ENCODE measurements at places on chromosomes 6 and 20.
A peak's percentile ranks its signal among the peaks of the same experiment; 100 is the strongest.

DNA sequence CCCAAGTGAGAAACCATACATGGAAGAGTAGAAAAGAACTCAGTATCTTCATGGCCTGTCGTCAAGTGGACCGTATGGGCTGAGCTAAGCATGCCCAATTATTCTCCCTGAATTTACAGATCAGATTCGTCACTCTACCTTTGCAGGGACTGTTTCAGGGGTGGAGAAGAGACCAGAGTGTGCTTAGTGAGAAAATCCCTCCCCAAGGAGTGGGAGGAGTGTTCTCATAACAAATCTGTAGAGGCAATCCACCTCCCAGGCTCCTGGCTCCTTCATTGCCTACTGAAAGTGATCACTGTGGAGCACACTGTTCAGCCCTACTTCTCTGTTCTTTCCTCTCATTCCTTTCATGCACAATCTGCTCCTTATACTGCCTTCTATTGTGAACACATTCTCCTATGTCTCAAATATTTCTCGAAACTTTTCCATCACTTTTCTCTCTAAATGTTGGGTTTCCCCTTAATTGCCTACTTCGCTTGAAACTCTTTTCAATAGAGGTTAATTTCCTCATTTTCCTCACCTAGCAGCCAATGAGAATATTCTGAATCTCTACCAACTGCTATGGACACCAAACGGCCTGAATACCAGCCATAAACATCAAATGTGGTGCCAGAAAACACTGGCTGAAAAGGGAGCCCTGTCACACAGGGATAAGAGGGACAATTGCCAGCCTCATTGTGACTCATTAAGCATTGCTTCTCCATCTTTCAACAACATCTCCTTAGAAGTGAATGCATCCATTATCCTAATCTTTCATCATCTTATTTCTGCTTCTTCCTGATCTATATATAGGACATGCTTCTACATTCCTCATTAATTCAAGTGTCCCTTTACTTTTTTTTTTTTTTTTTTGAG, 398.3 kb downstream of the UTRN start:
- peak; percentile 35 for DNase-seq

DNA sequence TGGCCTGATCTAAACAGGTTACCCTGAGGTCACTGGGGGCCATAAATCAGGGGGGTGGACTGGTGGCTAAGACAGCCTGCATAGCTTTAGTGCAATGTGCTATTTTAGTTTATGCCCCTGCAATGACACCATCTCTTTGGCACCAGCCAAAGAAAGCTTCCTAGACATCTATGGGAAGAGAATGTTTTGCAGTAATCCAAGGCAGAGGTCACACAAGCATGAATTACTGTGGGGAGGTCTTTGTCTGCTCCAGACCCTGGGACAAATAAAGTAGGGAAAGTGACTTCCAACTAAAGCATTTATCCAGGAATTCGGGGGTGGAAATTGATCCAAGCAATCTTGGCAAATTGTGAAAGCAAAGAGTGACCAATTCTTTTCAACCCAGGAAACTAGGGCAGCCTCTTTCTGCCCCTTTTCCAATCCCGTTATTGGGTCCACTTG, 5.3 kb downstream of the RIPOR2 start:
- peak; percentile 34 for DNase-seq

DNA sequence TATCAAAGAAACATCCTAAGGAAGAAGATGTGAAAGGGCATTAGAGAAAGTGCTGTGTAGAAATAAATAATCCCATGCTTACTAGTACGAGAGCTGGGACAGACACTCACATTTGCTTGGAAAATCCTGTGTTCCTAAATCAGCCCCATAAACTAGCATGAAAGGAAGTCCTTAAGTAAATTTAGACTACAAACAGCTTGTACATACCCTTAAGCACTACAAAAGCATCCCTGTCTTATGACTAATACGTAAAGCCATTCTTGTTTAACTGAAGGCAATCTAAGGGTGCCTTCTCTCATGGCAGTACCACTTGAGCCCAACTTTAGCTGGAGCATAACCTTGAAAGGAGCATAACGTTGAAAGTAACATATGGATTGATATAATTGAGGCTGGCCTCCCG, 15.4 kb upstream of the FOXQ1 start:
- DNase-seq = peak; percentile 30

GRCh38 chr6:135269481-135269891, 88.4 kb downstream of the MYB start:
- no peak for DNase-seq

DNA sequence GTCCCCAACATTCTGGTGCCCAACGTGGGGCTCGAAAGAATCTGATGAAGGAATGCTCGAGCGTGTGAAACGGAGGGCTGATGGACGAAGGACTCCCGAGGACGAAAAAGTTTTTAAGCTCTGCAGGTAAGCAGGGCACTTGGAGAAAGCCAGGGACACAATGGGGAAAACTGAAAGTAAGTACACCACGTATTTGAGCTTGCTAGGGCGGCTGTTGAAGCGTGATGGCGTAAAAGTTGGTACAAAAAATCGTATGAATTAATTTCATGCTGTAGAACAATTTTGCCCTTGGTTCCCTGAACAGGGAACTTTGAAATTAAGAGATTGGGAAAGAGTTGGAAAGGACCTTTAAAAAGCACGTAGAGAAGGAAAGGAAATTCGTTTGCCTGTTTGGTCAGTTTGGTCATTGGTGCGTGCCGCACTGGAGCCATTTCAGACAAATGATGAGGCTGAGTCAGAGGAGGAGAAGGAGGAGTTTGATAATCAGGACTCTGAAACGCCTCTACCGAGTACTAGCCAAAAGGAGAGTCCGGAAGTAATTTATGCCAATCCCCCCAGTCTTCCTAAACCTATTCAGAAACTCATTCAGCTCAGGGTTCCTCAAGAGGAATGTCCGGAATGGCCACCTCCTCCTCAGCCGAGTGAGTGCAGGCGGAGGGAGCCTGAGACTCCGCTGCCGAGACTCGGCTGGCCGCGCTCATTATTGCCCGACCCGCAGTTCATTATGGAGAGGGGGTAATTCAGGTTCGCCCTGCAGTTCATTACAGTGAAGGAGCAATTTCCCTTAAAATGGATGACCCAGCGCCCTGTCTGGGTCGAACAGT, 59.2 kb upstream of the PRSS16 start:
- peak; percentile 83 for DNase-seq

DNA sequence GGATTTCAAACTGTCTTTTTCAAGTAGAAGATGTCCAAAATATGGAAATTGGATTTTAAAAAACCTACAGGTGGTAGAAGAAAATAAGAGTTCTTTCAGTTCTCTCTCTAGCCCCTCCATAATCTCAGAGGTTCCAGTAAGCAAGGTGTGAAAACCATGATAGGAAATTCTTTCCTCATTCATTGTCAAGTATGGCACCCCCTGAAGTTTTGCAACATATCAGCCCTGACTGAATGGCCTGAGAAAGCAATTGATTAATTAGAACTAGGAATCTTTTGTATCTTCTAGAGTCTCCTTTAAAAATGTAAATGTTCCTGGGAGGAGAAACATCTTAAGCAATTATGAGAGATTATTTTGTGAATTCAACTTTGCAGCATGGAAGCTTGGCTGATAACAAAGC, 198.7 kb upstream of the STXBP5 start:
- no peak for DNase-seq
